ENCODE measurements at places on chromosomes 5 and 9.

DNA sequence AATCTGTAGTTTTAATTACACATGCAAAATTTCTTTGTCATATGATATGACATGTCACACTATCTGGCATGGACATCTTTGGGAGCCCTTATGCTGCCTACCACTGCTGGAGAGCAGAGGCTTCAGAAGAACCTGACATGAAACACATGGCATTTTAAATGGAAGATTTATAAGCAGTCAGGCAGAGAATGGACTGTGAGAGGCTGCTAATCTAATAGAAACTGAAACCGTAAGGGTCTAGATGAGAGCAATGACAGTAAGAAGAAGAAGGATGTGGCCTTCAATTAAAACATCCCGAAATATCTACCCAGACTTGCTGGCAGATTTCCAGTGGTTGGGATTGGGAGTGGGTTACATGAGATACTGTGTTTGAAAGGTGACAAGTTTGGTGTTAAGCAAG, 149.8 kb downstream of the MACIR start:
- DNase-seq: no peak

DNA sequence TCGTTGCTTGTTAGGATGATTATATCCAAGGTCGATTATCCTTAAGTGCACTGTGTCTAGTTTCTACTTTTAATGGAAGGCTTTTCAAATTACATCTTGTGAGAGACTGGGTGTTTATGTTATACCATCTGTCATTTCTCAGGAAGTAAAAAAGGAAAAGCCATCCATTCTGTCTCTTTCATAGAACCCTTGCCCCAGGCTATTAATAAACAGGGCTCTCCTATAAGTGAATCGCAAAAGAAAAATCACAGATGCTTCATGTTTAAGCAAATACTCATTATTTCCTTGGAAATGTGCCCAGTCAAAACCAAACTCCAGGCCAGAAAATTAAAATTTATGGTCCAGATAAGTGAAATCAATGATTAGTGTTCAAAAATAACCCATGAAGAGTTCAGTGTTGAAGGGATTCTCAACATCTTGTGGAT, 58.1 kb downstream of the STARD4 start:
- no peak for DNase-seq

DNA sequence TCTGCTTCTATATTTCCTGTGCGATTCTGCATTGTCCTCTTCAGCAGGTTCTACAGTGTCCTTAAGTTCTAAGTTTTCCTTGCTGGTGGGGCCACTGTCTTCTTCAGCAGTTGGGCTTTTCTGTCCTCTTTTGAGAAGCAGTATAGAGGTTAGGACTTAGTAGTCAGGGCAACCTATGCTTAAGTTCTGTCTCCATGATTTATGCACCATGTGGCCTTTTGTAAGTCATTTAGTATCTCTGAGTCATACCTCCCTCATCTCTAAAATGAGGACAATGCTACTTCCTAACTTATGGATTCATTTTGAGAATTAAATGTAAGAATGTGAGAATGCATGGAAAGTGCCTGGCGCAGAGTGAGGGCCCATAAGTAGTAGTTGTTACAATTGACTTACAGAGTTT, 46.8 kb downstream of the GRIN3A start:
- DNase-seq: no peak

- DNase-seq: no peak
These were observed 317.6 kb upstream of the KLF4 start for GRCh38 chr9:107807183-107807582.

DNA sequence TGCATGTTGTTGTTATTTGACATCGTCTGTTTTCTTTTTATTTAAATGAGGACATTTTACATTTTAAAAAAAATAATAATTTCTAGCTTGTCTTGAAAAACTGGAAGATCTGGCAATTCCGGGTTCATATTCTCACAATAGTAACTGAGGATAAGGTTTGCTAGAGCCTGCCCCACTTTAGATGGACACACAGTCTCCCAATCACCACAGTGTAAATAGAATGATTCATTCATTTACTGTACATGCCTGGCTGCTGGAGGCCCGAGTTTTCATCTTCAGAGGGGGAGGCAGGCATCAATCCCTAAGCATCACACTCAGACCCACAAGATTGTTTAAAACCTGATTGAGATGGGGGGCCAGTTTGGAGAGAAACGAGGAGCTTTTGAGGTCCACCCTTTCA, 2039.7 kb upstream of the WWC1 start:
- no peak for DNase-seq

DNA sequence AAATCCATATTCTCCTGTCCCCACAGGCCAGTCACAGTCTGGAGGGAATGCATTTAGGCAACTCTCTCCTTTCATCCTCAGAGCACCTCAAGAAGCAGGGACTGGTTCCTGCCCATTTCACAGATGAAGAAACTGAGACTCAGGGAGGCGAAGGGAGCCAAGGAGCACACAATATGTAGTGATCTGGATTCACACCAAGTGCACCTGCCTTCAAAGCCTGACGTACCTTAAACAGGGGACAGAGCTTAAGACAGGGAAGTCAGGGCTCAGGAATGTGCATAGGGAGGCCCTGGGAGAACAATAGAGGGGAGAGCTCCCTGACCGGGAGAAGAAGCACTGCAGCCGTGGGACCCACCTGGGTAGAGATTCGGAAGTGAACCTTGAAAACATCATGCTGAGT, 83.0 kb downstream of the GABBR2 start:
- no peak for DNase-seq

DNA sequence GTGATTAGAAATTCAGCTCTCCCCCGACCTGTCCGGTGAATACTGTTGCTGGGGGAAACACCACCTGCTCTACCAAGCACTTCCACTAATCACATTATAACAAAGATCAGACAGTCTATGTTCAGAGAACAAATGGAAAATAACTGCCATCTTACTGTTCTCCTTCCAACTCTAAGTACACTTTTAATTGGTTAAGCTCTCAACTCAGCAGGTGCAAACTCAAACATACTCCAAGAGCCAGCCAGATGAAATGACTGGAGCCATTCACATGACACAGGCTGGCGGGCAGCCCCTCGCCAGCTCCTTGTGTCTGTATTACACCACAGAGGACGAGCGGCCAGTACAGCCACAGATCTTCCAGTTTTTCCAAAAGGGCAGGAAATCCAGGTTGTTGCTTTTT, 16.1 kb downstream of the LIFR start:
- DNase-seq: no peak

DNA sequence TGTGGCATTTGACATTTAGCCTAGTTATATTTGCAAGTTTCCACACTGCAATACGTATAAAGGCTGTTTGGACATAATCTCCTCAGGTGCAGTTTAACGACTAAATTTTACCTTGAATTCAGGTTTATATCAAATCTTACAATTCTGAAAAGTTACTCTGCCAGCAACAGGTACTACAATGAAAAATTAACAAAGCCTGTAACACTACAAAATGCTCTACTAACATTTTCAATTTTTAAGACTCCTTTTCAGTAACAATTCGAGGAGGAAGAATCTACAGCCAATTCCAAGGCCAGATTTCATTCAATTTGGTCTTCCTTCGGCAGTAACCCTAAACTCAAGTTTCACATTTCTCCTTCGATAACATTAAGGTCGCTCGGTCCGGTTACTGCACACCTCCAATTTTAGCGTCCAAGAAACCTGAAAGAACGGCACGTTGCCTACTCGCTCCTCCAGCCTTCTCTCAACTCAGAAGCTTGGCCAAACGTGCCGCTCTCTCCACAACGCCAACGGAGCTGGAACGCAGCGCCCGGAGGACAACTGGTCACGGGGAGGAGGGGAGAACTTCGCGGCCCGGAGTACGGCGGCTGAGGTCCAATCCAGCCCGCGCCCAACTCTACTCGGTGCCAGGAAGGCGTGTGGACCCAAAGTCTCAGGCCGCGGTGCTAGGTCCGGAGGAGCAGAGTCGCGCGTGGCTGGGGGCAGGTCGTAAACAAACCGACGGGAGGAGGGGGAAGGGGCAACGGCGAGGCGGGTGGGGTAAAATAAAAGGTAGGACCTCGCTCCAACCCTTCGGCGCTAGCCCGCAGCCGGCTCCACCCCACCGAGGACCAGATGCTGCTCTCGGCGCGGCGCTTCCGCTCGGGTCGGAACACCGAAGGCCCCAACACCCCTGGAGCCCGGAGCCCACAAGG, 681 bp downstream of the FNIP1 start:
- DNase-seq: peak; percentile 24

DNA sequence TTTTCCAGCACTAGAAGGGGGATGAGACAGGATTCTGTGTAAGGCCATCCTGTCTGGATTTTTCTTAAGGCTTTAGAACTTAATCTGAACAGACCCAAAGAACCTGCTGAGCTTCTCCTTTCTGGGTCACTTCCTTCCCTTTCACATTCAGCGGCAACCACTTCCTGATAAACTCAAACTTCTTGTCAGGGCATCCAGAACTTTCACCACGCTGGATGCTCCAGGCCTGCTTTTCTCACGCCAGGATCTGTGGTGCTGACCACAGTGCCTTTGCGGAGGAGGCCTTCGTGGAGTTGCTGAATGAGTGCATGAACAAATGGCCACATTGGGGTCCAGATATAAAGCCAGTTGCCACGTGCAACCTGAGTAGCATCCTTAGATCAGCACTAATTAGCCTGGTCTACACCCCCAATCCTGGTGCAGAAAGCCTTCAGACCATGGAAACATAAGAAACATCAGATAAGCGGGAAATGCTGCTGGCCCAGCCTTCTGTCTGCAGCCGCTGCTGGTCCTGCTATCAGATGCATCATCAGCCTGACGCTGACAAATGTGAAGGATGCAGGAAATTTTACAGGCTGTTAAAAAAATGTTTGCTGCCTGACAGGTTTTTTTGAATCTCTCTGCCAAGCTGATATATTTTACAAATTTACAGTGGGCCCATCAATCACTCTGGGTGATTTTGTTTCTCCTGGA, 75.3 kb upstream of the BARHL1 start:
- no peak for DNase-seq

- no peak for DNase-seq
These were observed 2.0 kb downstream of the GALNT12 start for GRCh38 chr9:98809311-98810101.

DNA sequence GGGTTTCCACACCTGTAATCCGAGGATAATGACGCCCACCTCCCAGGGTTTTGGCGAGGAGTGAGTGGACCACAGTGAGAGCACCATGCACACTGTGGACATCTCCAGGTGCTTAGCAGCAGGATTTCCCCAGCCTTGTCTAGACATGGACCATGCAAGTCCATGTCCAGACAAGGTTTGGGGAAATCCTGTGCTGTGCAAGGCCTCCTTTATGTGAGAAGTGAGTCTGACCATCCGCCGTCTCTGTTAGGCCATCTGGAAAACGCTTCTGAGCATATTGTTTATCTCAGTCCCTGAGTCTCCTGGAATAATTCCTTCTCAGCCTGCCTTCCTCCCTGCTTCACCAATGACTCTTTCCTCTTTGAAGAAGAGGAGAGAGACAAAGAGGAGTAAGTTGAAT, 26.2 kb upstream of the TNFAIP8 start:
- no peak for DNase-seq

GRCh38 chr9:132150256-132150655, 11.6 kb upstream of the NTNG2 start:
- DNase-seq: no peak

GRCh38 chr5:54653956-54654614, 136.5 kb downstream of the SNX18 start:
- DNase-seq: no peak

DNA sequence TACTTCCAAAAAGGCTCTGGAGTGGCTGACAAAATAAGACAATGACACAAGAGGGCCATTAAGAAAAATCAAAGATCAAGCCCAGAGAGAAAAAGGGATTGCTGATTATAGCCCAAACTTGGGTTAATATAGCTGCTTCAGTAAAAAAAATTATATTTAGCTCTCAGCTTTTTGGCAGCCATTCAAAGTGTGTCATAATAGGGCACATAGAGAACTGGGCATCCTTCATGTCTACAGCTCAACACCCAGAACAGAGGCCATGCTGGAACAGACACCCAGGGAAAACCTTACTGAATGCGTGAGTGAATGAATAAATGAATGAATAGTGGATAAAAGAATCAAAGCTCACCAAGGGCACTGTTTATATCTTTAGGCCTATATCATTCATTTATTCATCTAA, 110.1 kb downstream of the SLIT3 start:
- DNase-seq: no peak

DNA sequence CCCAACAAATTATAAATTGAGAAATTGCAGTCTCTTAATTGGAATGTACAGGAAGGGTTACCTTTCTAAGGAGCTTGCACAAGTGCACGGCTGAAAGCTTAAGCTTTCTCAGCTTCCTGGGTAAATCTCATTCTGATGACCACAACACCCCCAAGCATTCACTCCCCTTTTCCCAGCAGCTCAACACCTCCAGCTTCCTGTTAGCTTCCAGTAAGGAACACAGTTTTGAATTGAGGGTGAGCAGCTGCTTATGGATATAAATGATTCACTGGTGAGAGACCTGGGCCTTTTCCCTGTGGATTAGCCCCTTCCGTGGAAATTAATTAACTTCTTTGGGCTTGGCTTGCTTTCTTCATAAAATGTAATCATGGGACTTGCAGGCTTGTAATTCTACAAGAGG, 101.2 kb downstream of the SLC28A3 start:
- DNase-seq: no peak

DNA sequence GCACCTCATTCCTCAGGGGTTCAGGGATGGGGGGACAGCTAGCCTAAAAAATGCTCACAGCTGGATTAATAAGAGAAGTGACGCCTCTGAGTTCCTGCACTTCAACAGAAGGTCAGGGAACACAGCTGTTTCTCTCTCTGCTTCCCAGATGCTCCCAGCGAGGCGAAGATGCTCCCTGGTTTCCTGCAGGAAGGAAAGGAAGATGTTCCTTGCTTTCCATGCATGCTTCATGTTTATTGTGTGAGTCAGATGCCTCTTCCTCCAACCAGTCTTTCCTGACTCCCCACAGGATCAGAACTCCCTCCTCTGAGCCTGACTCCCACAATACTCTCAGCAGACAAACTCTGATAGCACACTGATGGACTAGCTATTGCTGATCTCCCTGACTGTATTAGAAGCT, 71.9 kb downstream of the MFAP3 start:
- DNase-seq: no peak

DNA sequence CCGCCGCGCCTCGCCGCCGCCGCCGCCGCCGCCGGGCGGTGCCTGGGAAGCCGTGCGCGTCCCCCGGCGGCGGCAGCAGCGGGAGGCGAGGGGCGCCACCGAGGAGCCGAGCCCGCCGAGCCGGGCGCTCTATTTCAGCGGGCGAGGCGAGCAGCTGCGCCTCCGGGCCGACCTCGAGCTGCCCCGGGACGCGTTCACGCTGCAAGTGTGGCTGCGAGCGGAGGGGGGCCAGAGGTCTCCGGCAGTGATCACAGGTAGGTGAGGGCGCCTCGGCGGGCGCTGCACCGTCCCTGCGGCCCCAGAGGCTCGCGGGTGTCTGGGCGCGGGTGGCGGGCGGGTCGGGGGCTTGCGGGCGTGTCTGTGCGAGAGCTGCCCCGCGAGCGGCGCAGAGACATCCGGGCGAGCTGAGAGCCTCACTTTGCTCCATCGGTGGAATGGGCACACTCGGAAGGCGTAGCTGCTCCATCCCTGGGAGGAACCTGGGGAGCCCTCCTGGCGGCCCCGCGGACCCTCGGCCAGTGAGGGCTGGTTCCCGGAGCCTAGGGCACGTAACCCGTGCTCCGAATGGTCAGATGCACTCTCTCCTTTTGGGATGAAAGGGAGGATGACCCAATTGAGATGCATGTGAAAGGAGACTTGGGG, 864 bp downstream of the PAPPA start:
- DNase-seq: no peak

Measured in amygdala (tissue), 56 donors.